Lung microvascular endothelial cell (primary cell): ENCODE measurements at places on chromosomes 16 and 17.
A peak's percentile ranks its signal among the peaks of the same experiment; 100 is the strongest.

- DNase-seq, result no peak
Observed at GRCh38 chr16:82317411-82318167, 147.6 kb upstream of the MPHOSPH6 start.

GRCh38 chr16:68090130-68090529 lies 5.0 kb downstream of the NFATC3 start:
- no peak for DNase-seq

DNA sequence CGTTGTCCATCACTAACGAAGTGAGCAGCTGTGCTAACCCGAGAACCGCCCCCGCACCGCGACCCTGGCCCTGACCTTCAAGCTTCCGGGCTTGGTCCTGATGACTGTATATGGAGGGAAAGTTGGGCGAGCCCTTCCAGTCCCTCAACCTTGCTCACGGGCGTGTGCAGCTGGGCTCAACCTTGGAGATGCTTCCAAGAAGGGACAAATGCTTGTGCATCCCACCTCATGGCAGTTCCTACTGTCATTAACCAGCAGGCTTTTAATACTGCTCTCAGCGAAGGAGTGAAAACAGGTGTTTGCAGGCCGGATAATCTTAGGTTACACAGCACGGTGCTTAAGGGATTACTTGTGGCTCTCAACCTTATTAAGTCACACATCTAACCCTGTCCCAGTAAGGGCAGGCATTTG lies 33.5 kb downstream of the SRL start:
- no peak for DNase-seq

DNA sequence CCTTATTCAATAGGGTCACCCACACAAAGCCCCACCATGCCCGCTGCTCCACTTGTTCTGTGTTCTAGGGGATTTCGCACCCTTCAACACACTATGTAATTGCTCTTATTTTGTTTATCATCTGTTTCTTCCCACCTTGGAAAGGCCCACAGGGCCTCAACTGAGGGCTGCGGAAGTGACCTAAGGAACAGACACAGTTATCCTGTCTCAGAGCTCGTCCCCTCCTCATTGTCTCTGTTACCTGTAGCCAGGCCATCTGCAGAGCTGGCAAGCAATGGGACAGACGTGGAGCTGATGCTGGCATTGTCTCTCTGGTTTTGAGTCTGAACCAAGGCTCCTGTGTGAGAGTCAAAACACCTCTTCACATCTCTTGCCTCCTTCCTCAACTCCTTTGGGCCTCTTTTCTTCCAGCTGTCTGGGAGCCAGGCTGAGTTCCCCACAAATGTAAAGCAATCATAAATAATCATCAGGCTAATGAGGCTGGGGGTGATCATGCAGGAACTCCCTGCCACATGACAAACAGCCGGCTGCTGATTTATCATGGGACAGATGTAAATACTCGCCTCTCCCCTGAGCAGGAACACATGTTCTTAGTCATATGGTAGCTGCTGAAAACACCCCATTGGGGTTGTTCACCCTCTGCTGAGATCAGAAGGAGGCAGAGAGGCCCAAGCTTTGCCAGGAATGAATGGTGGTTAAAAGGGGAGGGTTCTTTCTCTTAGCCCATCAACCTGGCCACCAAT lies 71.9 kb downstream of the AXIN2 start:
- DNase-seq, result no peak

DNA sequence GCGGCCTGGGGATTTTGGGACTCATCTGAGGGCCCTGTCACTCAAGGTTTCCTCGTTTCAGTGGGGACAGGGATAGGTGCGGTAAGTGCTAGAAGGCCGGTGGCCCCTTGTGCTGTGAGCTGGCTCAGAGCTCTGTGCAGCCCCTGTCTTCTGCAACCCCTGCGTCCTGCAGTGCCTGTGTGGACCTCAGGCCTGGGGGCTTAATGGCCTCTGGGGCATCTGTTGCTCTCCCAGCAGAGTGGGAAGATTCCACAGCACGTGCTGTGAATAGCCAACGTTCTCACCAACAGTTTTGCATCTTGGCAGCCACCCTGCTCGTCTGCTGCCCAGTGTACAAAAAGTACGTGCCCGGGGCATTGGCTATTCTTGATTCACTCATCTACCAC lies 4.9 kb downstream of the FOXC2 start:
- peak; percentile 55 for DNase-seq

DNA sequence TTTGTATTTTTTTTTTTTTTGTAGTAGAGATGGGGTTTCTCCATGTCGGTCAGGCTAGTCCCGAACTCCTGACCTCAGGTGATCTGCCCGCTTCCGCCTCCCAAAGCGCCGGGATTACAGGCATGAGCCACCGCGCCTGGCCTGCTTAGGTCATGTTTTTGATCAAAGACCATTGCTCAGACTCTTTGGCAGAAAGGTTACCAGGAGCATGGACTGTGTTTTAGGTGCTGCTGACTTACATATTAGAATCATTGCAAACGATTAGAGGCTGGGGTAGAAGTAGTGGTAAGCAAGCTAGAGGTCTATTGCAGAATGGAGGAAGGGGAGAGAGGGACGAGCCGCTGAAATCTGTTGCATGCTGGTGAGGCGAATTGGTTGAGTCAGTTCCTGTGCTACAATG lies 79.8 kb downstream of the TANGO6 start:
- DNase-seq, result no peak

- peak; percentile 87 for DNase-seq
Observed at GRCh38 chr17:43393944-43394482, 4.8 kb upstream of the ARL4D start.

DNA sequence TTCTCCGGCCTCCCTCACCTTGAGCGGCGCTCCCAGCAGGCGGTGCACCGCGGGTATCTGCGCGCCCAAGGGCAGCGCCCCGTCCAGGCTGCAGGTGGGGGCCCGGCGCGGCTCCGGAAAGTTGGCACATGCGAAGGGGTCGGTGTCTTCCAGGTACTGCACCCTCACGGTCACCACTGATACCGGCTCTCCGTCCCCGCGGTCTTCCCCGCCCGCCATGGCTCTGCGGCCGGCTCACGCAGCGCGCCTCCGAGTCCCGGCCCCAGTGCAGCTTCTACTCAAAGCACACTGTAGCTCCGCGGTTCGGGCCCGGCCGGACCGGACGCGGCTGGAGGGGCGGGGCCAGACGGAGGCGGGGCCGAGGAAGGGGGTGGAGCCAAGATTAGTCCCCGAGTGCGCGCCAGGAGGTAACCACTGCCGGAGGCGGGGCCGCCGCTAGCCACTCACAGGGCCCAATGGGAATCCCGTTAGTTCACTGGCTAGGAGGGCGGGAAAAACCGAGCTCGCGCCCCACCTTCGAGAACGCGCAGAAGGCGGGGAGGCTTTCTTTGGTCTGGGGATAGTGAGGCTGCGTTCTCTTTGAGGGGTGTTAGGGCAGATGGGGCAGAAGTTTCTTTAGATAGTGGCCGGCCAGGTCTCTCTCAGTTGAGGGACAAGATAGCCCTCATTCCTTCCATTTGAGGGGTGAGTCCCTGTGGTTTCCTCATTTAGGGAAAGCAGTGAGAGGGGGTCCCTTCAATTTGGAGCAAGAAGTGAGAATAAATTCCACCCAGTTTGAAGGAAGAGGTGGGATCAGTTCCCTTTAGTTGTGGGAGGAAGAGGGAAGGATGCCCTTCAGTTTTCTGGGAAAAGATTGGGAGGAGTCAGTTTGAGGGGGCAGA lies at the start of gene FHOD1:
Gene FHOD1, minus strand, starts transcription at position 290 of the 881 bp plus-strand sequence. Its CDS starts 71 bp downstream, at position 219.
- DNase-seq, result peak; percentile 62

- DNase-seq, result peak; percentile 34
Observed at GRCh38 chr17:31388770-31389656, 2.5 kb upstream of the RAB11FIP4 start.

DNA sequence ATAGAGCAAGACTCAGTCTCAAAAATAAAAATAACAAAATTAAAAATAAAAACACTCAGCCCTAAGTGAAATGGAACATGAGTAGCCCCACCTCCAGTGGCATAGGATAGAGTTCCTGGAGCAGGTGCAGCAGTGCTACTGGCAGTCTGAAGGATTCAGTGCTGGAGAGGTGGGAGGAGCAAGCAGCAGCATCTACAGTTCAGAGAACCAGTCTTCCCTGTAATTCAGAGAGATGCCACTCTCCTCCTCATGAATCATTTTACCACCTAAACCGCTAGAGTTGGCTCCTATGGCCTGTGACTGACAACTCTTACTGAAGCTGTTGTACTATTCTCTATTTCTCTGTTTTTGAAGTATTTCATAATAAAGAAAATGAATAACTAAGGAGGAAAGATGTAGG lies 56.0 kb upstream of the SMURF2 start:
- DNase-seq, result no peak

DNA sequence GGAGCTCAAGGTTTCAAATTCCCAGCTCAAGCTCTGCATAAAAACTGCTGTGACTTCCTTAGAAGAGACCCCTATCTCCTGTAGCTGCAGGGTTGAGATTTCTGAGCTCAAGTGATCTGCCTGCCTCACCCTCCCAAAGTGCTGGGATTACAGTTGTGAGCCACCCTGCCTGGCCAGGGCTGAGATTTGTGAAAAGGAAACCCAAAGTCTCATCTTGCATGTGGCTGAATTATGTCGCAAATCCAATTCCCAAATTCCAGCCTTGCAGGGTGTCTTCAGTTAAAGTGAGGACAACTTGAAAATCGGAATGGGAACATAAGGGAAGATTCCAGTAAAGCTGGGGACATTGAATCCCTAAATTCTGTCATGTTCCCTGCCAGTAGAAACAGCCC lies 14.2 kb upstream of the CETP start:
- DNase-seq, result no peak

GRCh38 chr17:63434951-63435571 lies 11.0 kb downstream of the CYB561 start:
- DNase-seq, result no peak

DNA sequence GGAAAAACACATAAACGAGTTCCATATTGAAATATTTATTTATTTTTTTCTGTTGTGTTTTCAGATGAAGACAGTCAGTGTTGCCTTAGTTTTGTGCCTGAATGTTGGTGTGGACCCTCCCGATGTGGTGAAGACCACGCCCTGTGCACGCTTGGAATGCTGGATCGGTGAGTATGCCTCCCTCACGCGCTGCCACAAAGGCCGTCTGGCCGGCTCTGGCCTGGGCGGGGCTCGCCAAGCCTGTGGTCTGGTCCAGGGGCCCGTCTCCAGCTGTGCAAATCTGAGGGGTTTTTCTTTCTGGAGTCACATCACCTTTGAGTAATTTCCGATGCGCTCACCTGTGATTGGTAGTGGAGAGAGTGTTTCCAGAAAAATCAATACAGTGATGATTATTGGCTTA lies 81.0 kb downstream of the RPTOR start:
- no peak for DNase-seq

GRCh38 chr17:10776381-10776780 lies 27.5 kb downstream of the TMEM238L start:
- no peak for DNase-seq

GRCh38 chr16:24738895-24739294 lies 9.4 kb downstream of the TNRC6A start:
- DNase-seq, result no peak
